A549 treated with dexamethasone at 1 μM for 4 hours (cell line): ENCODE measurements at places on chromosomes 2 and 18. TPM values are rescaled to one million over a fixed set of nuclear protein-coding genes. Genes with fewer than 3 reads are reported as not detected.

Gene FBXO48
- 0.43 to 0.64 TPM (median 0.53 TPM) in 5 replicates for total RNA-seq

Gene ADGRF3
- 0.08 to 0.17 TPM (median 0.11 TPM) in 5 replicates for total RNA-seq

Gene GPR35
- 0.32 to 0.83 TPM (median 0.68 TPM) in 5 replicates for total RNA-seq

Gene FN1
- total RNA-seq = 192 to 270 TPM (median 224 TPM) in 5 replicates

Gene ASPRV1
- total RNA-seq = 0.18 to 0.44 TPM (median 0.30 TPM) in 5 replicates

Gene KLHL41
- total RNA-seq = 0.11 to 0.21 TPM (median 0.16 TPM) in 5 replicates

Gene LYG2
- not detected in 5 replicates for total RNA-seq
